ENCODE measurements at places on chromosomes 4 and X.
A peak's percentile ranks its signal among the peaks of the same experiment; 100 is the strongest.

DNA sequence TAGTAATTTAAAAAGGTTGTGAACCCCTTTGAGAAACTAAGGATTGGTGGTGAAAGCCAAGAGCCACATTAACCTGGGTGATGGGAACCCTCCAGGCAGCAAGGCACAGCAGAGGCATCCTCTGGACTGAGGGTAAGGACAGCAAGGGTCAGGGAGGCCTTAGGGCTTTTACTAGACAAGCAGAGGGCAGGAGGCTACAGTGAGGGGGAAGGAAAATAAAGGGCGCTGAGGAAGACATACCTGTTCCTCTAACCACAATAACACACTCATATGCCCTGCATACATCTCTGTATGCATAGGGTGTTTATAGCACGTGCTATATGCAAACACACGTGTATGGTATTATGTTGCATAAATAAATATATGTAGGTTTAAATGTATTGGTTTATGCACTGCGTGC lies 18.7 kb downstream of the GPM6B start:
- no peak for DNase-seq

- DNase-seq: no peak
Observed at GRCh38 chr4:169627307-169627706, 6.9 kb downstream of the CLCN3 start.

DNA sequence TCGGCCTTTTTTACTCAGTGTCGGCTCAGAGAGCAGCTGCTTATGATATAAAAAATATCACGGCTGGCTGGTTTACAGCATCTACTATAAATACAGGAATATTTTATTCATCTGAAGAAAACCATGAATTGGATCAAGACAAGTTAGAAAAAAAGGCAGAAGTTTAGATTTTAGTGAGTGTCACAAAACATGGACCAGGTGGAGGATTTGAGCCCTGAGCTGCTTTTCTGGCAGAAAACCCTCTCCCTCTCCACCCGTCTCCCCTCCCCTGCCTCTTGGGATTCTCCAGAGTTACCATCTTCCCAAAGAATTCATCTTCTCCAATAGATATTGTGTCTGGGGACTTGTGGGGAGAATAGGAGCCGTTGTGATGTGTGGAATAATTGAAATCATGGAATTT lies 142.8 kb upstream of the RAI2 start:
- DNase-seq: no peak

- DNase-seq: no peak
Observed at GRCh38 chr4:113645771-113646441, 115.6 kb downstream of the CAMK2D start.

DNA sequence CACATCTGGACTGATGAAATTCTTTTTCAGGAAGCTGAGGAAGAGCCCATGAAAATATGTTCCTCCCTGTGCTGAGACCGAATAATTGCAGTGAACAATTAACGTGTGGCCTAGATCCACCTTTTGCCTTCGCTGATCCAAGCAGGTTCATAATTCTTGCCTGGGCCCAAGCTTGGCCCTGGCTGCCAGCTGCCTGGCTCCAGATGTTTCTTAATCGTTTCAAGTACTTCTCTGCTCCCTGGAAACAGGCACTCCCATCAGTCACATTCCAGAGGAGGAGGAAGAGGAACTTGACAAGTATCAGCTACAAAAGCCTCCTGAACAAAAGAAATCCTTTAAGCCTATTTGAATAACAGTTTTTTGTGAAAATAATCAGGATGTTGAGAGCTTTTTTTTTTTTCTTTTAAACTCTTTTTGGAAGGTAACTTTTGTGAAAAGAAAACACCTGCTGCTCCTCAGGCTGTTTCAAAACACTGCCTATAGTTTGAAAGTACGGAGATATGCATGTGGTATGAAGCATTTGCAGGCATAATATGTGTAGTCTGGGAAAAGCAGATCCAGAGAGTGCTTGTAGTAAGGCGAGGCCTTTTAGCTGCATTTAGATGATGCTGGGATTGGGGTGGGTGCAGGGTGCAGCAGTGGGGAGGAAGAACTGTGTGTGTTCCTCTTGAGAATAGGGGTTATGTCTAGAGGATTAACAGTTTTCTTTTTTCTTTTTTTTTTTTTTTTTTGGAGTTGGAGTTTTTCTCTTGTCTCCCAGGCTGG lies 154.4 kb downstream of the PTTG2 start:
- peak; percentile 57 for DNase-seq

DNA sequence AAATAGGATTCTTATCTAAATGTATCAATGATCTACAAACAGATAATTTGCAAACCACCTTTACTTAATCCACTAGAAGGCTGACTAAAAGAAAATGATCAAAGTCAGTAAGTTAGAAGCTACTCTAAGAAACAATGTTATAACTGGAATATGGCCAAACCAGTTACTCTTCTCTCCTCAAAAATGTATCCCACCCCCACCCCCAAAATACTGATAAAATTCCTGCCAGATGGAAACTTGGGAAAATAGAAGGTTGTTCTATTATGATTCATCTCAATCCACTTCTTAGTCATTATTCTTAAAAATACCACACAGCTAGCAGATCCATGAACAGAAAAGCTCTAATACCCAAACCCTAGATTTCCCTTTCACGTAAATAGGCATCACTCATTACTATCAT lies 206.4 kb downstream of the KLHL13 start:
- no peak for DNase-seq

DNA sequence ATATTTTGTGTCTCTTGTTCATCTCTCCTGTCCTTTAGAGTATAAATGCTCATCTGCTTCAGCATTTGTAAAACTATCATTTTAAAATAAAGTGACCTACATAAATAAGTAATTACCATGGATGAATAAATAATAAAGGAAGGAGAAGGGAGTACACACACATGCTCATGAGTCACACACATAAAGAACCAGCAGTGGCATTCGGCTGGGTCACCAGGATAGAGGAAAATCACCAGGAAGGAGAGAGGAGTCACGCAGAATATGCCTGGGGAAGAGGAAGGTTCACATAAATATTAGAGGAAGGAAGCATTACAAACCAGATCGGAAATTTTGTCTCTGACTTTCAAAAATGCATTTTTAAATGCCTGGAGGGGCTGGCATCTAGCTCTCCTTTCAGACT lies 38.5 kb upstream of the MED14 start:
- DNase-seq: no peak

GRCh38 chr4:91997045-91997444 lies 306.7 kb upstream of the GRID2 start:
- no peak for DNase-seq

GRCh38 chrX:9851890-9852289 lies 65.7 kb downstream of the SHROOM2 start:
- DNase-seq: no peak

DNA sequence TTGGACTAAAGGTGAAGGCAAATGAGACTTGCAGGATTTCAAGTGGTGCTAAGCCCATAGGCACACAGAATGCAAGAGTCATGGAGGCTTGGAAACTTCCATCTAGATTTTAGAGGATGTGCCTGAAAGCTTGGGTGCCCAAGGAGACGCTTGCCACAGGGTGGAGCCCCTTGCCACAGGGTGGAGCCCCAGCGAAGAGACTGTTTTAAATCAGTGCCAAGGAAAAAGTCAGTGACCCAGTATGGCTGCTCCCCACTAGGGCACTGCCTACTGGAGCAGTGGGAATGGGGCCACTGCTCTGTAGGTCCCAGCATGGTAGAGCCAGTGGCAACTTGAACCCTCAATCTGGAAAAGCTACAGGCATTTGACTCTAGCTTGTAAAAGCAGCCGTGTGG lies 794.2 kb upstream of the LCORL start:
- no peak for DNase-seq

DNA sequence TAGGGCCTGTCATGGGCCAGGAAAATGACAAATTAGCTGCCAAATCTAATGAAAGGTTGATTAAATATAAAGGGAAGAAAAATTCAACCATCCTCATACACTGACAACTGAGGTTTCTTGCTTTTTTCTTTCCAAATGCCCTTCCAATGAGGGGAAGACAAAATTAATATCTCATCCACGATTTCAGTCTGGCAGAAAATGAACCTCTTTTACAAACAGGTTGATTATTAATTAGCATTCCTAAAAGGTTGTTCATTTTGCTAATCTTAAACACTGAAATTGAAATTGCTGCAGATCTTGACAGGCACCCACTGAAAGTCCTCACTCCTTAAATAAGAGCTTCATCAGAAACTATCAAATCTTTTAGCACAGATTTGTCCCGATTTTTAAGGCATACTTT lies 45.5 kb downstream of the NPFFR2 start:
- DNase-seq: no peak

DNA sequence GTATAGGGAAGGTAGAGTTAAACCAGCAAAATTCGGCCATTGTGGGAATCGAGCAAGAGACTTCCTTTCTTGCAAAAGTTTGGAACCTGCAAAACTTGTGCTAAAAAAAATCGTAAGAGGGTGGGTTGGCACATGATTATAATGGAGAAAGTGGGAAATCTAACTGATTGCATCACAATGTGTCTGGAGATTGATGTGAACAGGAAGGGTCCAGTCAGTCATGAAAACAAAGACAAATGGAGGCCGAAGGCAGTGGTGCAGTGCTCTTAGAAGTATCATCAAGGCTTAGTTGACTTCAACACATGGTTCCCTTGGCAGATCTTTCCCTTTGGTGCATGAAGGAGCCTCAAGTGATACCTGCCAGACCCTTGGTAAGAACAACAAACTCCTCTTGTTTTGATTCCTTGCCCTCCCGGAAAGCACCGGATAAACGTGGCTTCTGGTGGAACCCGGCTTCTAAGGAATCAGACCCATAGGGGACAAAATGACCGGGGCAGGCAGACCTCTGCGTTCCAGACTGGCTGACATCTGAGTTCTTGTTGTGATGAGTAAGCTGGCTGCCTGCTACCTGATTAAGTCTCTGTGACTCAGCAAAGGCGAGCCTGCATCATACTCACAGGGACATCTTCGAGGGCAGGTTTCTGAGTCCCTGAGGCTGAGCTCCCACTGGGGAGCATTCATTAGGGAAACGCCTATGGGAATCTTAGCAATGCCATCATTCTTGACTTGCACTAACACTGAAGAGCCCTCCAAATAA lies 87.7 kb upstream of the MAP3K15 start:
- no peak for DNase-seq

- no peak for DNase-seq
Observed at GRCh38 chrX:51894697-51895336, 1.4 kb downstream of the MAGED1 start.

DNA sequence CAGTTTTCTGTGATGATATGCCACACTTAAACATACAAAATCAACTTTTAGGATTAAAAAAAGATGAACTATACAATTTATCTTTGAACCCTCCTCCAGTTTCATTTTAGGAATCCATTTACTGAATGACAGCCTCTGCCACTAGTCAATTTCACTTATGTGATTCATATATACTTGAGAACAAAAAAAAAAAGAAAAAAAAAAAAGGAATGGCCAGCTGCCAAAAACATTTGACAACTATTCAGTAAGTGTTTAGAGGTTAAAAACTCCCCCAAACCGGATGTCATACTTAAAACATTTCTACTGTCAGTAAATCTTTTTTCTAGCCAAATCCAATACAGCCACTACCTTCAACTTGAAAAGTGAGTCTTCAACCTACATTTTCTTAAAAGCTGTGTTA lies 266.7 kb upstream of the MAGEB2 start:
- no peak for DNase-seq

GRCh38 chr4:41360921-41361793 lies 104.4 kb downstream of the UCHL1 start:
- DNase-seq: peak; percentile 54

DNA sequence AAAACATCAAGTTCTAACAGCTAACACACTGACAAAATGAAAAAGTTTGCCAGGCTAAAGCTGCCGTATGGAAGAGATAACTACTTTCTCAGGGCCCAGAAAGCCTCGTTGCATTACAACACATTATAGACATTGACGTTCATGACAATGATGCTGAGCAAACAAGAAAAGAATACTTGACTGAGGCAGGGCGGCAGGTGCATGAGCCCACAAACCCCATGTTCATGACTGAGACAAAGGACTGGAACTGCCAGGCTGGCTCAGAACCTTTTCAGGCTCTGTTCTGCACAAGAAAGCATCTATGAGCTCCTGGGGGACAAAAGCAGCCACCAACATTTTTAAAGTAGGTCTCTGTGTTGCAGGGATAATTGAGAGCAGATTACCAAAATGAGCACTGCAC lies 13.6 kb downstream of the TLR6 start:
- DNase-seq: no peak

DNA sequence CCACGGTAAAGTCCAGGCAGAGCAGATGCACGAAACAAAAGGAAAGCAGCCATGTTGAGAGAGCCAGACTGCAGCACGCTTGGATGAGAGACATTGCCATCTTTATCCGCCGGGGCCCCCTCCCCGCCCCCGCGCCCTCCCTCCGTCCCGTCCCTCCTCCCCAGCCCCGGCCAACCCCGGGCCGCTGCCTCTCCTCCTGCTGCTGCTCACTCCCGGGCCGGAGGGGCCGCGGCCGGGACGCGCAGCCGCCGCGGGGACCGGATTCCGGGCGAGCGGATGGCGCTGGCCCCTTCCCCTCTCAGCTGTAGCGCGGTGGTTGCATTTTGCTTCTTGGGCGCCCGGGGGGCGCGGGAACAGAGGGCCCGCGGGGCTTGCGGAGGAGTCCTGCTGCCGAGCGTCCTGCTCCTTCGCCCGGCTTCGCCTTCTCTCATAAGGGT lies 542 bp downstream of the RNF150 start:
- DNase-seq: peak; percentile 11

- DNase-seq: no peak
Observed at GRCh38 chrX:18883961-18884765, 99.8 kb downstream of the PHKA2 start.

DNA sequence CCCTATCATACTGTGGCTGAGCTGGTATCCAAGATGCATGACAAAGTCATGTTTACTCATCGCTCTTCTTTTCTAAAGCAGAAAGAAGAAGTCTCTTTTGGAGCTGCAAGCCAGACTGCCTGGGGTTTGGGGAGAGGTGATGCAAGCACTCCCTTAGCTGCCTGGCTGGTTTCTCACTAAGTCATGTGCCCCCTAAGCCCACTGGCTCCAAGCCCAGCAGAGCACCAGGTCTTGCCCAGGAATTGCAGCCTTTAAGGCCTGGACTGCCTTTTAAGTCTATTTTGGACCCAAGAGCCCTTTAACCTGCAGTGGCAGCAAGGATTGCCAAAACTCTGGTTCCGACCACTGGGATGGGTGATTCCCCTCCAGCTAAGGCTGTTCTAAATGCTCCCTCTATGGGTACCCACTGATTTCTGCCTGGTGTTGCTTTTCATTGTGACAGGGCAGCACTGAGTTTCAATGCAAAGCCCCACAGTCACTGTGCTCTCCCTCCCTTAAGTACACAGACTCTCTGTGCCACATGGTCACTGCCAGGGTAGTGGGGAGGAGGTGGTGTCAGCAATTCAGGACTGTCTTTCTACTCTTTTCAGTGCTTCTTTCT lies 548.6 kb downstream of the TLL1 start:
- DNase-seq: no peak

DNA sequence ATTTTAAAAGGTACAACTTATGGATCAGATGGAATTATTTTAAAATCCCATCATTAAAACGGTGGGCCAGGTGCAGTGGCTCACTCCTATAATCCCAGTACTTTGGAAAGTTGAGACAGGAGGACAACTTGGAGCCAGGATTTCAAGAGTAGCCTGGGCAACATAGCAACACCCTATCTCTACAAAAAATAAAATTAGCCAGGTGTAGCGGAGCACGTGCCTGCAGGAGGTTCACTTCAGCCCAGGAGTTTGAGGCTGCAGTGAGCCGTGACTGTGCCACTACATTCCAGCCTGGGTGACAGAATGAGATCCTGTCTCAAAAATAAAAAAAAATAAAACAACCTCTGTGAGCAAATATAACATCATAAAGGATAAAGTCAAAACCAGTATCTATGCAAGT lies 11.4 kb downstream of the ADH5 start:
- DNase-seq: peak; percentile 6

Data from NCI-H524 (cell line).